ENCODE measurements at places on chromosomes 5 and 9. TPM values are rescaled to one million over a fixed set of nuclear protein-coding genes. Genes with fewer than 3 reads are reported as not detected.

DNA sequence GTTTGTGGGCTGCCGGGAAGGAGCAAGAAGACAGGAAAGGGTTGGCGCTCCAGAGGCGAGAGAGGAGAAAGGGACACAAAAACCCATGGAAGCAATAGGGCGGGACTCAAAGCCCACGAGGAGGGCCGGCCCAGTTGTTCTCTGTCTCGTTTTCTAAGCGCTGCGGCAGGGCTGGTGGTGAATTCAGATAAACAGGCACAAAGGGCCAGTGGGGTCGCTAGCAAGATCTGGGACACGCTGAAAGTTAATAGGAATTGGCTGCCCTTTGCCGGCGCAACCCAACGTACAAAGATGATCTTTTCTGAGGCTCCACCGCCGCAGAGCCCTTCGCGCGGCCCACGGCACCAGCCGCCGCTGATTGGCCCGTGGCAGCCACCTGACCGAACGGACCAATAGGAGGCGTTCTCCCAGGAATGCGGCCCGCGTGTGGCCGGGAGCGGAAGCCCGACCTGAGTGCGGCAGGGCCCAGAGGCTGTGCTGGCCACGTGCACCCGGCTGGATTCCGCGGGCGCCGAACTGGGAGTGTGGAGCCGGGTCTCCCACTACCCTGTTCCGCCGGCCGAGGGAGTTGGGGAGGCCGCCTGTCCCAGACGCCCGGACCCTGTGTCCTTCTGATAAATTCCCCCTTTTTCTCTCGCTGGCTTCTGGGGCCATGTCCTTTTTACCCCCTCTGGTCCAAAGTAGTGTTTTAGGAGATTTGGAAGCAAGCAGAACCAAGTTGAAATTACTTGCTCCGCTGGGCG is 16.8 kb upstream of the NSD1 start:
- DNase-seq, result peak; percentile 57

- no peak for DNase-seq
These were observed 22.1 kb downstream of the SARDH start for GRCh38 chr9:133715866-133716563.

The FCN2 gene
- not detected for total RNA-seq

The PCA3 gene
- not detected for total RNA-seq

GRCh38 chr9:127942216-127943010 is 4.8 kb upstream of the DPM2 start:
- no peak for DNase-seq

- DNase-seq, result no peak
These were observed 47.5 kb downstream of the DAB2IP start for GRCh38 chr9:121698627-121699570.

GRCh38 chr5:38445374-38446028 is 110.9 kb downstream of the LIFR start:
- DNase-seq, result no peak

The PTGR1 gene
- 28.0 TPM for total RNA-seq

DNA sequence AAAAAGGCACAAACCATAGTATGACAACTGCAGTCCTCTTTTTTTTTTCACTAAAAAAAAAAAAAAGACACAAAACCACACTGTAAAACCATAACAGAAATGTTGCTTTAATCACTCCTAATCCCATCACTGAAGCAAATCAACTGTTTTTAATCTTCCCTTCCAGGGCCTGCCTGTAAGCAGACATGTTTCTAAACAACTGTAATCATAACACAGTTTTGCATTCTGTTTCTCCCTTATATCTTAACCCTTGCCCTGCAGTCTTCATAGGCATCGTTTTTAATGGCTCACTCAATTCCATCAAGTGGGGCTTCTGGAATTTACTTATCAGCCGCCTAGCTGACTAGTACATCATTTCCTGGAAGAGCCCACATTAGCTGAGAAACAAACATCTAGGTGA is 111.0 kb upstream of the SLC25A48 start:
- DNase-seq, result no peak

GRCh38 chr5:393846-394275 is 49.1 kb upstream of the EXOC3 start:
- DNase-seq, result no peak

DNA sequence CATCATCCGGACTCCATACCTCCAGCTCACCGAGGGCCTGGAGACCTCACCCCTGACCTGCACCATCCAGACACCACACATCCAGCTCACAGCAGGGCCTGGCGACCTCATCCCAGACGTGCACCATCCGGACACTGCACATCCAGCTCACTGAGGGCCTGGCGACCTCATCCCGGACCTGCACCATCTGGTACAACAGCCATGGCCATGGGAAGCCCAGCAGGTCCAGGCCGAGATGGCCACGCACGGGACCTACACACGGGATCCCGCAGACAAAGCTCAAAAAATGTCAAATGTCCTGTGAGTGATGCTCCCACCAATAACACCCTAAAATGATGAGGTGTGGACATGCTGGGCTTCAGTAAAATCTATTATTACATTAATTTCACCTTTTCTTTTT is 9.7 kb downstream of the TERT start:
- DNase-seq, result no peak

The RABEPK gene
- total RNA-seq, result 14.1 TPM

The PSAT1 gene
- 6.5 TPM for total RNA-seq

GRCh38 chr9:133654736-133655657 is 18.8 kb downstream of the DBH start:
- DNase-seq, result no peak

- DNase-seq, result no peak
These were observed 22.8 kb upstream of the TRMT10B start for GRCh38 chr9:37730839-37731238.

DNA sequence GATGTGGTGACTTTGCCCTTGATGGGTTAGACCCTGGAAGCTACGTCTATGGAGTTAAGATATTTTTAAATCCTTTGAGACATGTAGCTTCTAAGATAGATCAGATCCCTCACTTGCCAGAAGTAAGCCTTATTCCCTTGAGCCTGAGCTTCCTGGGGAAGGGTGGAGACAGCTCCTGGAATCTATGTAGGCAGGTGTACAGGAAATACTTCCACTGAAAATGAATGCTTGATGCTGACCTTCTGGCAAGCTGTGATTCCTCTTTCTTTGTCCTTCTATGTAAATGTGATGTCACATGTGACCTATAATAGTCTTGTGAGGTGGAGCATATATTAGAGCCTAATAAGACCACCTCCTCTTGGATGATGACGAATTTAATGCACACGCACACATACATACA is 1152.0 kb upstream of the ACO1 start:
- DNase-seq, result no peak

- no peak for DNase-seq
These were observed 116.1 kb upstream of the FTMT start for GRCh38 chr5:121735618-121736017.

DNA sequence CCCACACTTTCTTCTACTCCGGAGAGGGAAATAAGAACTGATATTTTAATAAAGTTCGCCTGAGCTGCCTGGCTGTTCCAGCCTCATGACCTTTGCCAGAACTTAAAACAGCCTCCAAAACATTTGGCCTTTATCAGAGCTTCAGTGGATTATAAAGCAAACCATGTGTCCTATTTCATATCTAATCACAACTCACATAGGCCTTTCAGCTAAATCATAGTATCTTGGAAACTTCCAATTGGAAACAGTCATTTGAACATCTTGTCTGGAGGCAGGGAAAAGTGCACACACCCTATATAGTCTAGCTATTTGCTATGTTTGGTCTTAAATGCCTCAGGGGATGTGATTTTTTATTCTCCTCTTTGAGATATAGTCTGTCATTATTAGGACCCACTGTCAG is 46.0 kb upstream of the FREM1 start:
- DNase-seq, result no peak

GRCh38 chr5:107342371-107342770 is 328.4 kb downstream of the EFNA5 start:
- DNase-seq, result no peak

The IL5 gene
- total RNA-seq, result not detected

GRCh38 chr5:71528206-71528605 is 58.9 kb upstream of the MCCC2 start:
- no peak for DNase-seq

DNA sequence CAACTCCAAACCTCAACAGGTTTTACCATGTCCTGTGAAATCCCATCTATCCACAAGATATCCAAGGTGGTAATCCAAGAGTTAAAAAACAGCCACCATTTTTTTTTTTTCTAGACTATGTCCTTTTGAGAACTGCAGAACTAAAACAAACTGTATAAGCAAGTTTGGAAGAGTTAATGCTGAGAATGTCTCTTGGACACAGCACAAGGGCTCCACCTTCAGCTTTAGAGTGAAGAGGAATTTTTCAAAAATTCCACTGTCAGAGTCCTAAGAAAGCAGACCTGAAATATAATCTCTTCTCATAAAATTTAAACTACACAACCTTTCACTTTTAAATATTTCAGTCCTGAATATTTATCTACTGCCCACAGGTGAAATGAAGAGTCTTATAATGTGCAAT is 167.8 kb upstream of the CCNG1 start:
- DNase-seq, result no peak

GRCh38 chr9:89807682-89808075 is 202.9 kb downstream of the GADD45G start:
- no peak for DNase-seq

The GPR150 gene
- 0.95 TPM for total RNA-seq

The KCNV2 gene
- total RNA-seq, result not detected

GRCh38 chr9:111648066-111648465 is 13.3 kb upstream of the GNG10 start:
- no peak for DNase-seq

DNA sequence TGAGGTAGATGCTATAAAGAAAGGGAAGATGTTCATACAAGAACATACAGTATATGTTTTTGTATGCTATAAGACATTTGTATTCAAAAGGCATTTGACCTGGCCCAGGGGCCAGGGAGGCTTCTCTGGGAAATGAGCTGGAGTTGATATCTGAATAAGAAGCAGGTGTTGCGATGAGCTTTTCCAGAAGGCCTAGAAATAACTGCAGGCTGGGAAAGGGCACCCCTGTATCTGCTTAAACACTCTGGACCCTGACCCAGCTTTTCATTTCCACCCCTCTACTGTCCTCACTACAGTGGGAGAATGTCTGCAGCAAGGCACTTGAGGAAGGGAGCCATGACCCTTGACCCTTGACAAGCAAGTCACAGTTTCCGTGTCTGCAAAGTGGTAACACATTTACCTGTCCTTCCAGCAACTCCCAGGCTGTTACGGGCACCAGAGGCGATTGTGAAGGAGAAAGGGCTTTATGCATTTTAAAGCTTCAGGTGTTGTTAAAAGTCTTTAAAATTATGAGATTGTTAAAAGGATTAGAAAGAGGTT is 88.2 kb upstream of the PANK3 start:
- no peak for DNase-seq

DNA sequence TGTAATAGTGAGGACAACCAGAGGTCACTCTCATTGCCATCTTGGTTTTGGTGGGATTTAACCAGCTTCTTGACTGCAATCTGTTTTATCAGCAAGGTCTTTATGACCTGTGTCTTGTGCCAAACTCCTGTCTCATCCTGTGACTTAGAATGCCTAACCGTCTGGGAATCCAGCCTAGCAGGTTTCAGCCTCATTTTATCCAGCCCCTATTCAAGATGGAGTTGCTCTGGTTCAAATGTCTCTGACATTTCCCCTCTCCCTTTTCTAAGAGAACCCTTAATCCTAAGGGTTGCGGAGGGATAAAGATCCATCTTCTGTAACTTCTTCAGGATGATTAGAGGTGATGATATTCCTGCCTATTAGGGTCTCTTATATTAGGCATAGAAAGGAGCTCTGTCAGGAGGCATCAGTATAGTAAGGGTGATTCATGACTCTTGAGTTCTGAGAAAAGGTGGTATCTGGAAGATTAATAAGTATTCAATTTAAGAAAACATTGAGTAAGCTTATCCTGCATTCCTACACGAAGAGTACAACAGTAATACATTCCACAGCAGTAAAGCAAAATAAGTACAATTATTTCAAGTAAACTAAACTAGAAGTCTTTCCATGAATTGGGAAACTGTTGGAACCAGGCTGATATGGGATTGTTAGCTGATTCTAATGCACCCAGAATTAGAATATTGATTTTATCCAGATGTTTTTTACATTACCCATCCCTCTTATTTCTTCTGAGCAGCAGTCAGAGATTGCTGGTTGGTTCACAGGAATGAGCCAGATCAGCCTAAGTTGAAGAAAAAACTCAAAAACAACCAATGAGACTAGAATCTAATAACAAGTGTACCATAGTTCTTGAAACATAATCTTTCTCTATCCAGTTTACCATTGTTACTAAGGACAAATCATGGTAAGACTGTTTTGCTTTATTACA is 39.9 kb downstream of the SHC3 start:
- no peak for DNase-seq

GRCh38 chr5:75536147-75536546 is 24.5 kb downstream of the POLK start:
- no peak for DNase-seq

GRCh38 chr5:3424946-3425345 is 170.7 kb upstream of the IRX1 start:
- DNase-seq, result no peak

GRCh38 chr5:138468966-138469539 is 3.8 kb downstream of the EGR1 start:
- no peak for DNase-seq

The IL9 gene
- not detected for total RNA-seq

- no peak for DNase-seq
These were observed 133.0 kb upstream of the IQGAP2 start for GRCh38 chr5:76269932-76270610.

The DMRT3 gene
- total RNA-seq, result not detected

Data from omental fat pad (tissue), 4 donors.